Foreskin fibroblast (primary cell): ENCODE measurements at places on chromosomes 6 and 20.

DNA sequence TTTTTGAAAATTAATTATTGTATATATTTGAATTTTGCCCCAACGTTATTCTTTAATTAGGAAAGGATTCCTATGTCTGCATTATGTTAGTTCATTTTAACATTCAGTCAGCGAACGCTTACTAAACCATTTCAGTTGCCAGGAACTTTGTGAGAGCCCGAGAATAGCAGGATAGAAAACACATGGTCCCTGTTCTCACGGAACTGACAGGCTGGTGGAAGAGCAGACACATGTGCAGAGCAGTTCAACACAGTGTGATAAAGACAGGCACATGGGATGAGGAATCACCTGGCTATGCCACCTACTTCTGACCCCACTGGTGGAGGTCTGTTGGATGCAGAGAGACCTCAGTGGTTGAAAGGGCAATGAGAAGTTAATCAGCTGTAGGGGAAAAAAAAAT is 367.2 kb downstream of the EPM2A start:
- peak; percentile 78 for DNase-seq

DNA sequence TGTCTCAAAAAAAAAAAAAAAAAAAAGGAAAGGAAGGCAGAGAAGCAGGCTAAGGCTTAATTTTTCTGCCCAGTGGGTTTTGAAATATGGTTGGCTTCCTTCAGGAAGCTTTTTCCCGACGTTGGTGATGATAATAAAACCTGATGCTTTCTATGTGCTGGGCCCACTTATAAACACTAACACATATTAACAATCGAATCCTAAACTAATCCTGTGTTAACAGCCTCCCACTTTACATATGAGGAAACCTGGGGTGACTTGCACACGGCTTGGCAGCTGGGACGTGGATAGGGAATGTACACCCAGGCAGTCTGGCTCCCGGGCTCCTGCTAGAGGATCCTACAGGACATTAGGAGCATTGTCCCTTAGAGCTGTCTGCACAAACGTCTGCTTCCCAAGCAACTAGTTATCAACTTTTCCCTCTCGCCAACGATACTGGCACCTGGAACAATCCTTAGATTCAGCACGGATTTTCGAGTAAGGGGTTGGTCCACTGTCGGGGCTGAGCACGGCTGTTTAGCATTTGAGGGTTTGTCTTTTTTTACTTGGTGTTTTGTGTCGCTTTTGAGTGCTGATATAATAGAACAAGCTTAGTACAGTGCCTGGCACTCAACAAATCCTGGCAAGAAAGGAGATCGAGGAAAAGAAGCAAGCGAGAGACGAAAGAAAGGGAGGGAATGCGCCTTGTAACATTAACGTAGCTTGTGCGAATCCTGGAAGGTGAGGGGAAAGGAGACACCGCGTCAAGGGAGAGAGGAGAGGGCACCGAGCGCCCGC is 622 bp upstream of the KIZ start:
- DNase-seq, result peak; percentile 41

DNA sequence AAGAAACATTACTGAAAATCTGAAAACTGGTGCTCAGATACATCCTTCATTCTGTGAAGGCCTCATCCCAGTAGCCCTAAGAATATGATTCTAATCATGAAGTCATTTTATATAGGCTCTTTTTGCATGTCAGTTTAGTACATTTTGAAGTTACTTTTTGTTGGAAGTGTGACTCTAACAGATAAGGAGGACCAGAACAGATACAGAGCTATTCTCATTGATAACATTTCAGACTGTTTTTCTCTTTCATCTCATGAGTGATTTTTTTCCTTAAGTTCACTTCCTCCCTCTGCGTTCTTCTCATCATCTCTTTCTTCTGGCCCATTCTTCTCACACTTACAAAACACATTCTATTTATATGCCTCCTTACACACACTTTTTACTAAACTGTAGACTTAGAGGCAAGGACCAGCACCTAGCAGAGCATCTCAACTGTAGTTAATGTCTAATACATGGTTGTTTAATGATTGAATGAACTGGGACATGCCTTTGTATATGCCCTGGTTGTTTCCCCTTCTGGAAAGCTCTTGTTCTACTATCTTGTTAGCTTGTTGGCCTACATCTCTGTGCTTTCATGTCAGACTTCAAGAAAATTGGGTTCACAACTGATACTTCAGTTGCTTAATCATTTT is 8.7 kb downstream of the CTNNBL1 start:
- DNase-seq, result no peak

DNA sequence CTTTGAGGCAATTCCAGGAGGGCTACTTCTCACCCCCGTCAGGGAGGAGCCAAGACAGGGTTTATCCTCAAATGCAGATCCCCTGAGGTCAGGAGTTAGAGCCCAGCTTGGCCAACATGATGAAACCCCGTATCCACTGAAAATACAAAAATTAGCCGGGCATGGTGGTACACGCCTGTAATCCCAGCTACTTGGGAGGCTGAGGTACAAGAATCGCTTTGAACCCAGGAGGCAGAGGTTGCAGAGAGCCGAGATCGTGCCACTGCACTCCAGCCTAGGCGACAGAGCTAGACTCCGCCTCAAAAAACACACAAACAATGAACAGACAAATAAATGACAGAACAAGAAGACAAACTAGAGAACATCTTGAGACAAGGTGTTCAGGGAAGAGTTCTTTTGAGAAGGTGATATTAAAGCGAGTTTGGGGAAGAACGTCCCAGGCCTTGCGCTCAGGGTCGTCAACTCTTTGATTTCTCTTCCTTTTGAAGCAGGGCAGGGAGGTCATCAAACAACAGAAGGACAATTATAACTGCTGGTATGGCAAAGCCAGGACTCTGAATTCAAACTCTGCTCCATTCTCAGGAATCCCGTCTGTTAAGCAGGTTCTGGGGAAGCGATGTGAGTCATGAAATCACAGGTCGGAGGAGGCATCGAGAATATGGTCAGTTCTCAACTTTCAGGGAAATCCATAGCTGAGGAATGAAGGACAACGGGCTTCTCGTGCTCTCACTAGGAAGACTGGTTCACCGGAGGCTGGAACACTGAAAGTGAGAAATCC is 1.4 kb upstream of the RALY start:
- DNase-seq, result peak; percentile 54

- DNase-seq, result no peak
Observed at GRCh38 chr6:13674533-13675190, 37.0 kb downstream of the RANBP9 start.

GRCh38 chr20:35283441-35284266 is 918 bp downstream of the EIF6 start:
- no peak for DNase-seq

DNA sequence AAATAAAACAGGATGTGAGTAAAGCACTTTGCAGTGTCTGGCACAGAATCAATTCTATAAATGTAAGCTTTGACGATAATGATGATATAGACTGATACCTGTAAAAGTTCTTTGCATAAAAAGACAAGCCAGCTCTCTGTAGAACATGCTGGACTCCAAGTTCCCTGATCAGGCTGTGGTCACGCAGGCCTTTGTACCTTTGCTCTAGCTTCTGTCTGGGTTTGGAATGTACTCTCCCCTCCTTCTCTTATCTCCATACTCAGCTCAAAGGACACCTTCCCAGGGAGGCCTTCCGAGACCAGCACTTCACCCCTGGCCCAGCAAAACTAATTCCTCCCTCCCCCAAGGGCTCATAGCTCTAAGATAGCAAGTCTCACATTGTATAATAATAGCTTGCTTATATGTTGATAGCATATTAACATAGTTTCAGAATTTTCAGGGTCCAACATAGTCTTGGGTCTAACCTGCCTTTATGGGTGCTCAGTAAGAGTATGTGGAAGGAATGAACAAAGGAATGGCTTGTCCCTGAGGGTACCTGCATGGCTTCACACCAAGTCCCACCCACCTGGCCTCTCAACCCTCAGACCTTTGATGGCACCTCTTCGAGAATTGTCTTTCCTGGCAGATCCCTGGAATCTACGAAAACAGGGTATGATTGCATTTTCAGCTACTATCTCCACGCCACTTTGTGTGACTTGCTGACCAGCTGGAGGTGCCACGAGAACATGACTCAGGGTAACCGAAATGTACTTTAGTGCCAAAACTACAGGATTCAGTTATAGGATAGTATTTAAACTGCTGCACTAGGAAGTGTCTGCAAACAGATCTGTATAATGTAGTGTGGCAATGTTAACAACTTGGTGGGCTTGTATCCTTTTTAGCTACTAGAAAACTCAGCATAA is 41.7 kb upstream of the PIM1 start:
- no peak for DNase-seq

DNA sequence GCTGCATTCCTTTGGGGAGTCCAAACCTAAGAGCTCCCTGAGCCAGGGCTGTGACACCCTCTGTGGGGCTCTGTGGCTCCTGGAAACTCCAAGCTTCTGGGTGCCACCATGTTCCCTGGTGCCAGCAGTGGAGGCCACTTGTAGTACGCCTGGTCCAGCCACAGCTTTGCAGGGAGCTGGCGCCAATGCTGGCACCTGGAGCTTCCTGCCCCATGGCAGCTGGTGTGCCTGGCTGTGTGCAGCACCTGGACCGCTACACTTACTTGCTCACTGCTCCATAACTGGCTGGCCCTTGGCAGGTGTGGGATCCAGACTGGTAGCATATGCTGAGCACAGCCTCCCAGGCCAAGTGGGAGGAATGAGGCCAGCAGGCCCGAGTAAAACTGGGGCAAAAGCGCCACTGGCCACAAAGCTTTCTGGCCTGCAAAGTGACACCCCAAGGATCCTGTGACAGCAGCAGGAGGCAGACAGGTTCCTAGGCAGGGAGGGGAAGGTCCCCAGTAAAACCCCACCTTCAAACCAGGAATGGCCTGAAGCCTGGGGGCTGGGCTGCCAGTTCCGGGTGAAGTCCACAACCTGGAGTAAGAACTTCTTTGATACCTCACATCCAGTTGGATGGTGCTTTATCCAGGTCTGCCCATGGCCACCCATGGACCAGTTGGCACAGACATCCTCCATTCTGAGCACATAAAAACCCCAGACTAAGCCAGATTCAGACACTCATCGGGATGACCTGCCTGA is 461.0 kb downstream of the TBC1D32 start:
- DNase-seq, result no peak

- no peak for DNase-seq
Observed at GRCh38 chr6:104829183-104829958, 30.3 kb downstream of the HACE1 start.

DNA sequence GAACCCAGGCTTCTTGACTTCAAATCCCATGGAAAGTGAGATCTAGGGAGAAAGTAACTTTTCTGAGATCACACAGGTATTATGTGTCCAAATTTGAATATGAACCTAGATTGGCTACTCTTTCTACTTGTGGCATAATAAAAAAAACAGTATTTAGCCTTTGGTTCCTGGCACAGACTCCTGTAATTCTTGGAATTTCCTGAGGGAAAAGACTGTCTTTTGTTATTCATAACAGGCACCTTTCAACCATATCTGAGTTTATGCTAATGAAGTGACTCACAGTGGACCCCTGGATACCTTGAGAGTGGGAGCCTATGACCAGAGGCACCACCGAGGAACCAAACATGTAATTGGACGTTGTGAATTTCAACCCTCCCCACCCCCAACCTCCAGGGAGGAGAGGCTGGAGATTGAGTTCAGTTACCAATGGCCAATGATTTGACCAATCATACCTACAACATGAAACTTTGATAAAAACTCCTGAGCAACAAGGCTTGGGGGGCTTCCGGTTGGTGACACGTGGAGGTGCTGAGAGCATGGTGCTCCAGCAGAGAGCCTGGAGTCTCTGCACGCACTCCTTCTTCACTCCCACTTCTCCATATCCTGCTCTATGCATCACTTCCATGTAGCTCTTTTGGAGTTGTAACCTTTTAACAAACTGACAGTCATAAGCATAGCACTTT is 48.8 kb downstream of the LAMA4 start:
- DNase-seq, result peak; percentile 26

DNA sequence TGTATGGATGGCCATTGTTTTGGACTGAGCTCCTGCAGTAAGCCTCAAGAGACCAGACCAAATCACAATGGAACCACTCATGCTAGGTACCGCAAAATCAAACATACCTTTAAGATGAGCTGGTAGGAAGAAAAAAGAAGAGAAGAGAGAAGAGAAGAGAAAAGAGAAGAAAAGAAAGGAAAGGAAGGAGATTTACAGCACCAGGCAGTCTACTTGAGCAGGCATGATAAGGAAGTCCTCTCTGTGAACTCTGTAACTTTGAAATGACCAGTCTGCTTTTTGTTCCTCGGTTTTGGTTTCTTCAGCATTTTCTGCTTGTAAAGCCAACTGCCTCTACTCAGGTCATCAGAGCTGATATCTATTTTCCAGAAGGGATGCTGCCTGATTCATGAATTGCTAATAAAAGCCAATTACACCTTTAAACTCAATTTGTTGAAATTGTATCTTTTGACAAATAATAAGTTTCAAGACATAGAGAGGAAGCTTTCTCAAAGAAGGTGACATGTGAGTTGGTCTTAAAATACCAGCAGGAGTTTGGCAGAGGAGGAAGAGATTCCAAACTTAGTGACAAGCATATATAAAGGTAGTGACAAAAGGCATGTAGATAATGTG is 134.3 kb downstream of the UNC5CL start:
- DNase-seq, result no peak

DNA sequence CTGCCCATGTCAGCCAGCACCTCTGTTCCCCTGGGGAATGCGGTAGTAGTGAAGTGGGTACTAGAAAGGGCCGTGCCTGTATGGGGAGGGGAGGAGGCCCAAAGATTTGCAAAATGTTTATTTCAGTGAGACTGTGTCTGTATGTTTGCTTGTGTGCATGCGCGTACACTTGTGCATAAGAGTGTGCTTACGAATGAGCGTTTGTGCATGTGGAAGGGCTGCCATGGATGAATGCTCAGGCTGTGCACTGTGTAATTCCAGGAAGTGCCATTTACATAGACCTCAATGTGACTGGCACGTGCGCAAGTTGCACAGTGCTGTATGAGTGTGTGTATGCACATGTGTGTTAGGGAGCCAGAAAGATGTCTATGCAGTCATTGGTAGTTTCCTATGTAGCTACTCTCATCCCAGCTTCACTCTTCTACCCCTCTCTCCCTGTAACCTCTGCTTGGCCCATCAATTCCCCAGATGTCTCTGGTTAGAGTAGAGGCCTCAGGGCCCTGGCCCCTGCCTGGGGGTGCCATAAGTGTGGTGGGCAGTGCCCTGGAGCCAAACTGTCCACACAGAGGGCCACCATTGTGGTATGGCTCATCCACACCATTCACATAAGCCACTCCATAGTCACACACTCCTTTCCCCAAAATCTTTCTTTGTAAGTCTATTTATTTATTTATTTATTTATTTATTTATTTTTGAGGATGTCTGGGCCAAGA is 26.8 kb upstream of the SLC22A7 start:
- DNase-seq, result no peak

- no peak for DNase-seq
Observed at GRCh38 chr20:44848254-44849015, 37.1 kb upstream of the YWHAB start.

DNA sequence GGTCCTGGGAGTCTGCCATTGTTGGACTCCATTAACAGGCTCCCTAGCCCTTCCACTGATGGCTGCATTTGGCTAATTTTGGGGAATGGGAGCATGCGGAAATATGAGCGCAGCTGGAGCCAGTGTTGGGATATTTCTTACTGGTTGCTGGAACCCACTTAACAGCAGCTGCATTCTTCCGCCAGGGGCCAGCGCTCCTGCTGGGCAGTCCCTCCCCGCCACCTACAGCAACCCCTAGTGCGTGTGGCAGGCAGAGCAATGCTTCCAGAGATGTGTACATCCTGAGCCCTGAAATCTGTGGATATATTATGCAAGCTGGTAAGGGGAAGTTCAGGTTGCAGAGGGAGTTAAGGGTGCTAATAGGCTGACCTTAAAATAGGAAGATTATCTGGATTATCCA is 16.4 kb downstream of the CST8 start:
- DNase-seq, result no peak
